ENCODE measurements at places on chromosomes 3 and 15. TPM values are rescaled to one million over a fixed set of nuclear protein-coding genes. Genes with fewer than 3 reads are reported as not detected.

Gene MCF2L2
- total RNA-seq = 0.31 TPM

Gene OCA2
- 0.19 TPM for total RNA-seq

Gene RGMA
- total RNA-seq = 12.8 TPM

Gene HIGD2B
- total RNA-seq = not detected

Gene VIPR1
- total RNA-seq = 7.8 TPM

Gene GOLGA6A
- total RNA-seq = not detected

Gene PLD1
- 35.4 TPM for total RNA-seq

Gene C3orf20
- total RNA-seq = not detected

Gene GABRB3
- 0.72 TPM for total RNA-seq

Gene CNTN4
- total RNA-seq = 9.5 TPM

Gene ZNF662
- total RNA-seq = 9.9 TPM

Gene ADAMTS9
- 258 TPM for total RNA-seq

Gene LHFPL4
- not detected for total RNA-seq

Gene ELL3
- total RNA-seq = 1.1 TPM

Gene TRPC1
- 11.6 TPM for total RNA-seq

Gene KIF15
- 0.44 TPM for total RNA-seq

Gene EFHB
- total RNA-seq = 1.1 TPM

Gene C2CD4B
- 18.4 TPM for total RNA-seq

Gene STX19
- not detected for total RNA-seq

Gene TIMP4
- total RNA-seq = 145 TPM

Gene CASR
- not detected for total RNA-seq

Gene GOLGA6D
- not detected for total RNA-seq

Gene GOLGA8G
- not detected for total RNA-seq

All from omental fat pad (tissue), 4 donors.